ENCODE measurements at places on chromosomes 3 and 15.

GRCh38 chr3:122519693-122520092 lies 5.0 kb upstream of the KPNA1 start:
- DNase-seq, result no peak

DNA sequence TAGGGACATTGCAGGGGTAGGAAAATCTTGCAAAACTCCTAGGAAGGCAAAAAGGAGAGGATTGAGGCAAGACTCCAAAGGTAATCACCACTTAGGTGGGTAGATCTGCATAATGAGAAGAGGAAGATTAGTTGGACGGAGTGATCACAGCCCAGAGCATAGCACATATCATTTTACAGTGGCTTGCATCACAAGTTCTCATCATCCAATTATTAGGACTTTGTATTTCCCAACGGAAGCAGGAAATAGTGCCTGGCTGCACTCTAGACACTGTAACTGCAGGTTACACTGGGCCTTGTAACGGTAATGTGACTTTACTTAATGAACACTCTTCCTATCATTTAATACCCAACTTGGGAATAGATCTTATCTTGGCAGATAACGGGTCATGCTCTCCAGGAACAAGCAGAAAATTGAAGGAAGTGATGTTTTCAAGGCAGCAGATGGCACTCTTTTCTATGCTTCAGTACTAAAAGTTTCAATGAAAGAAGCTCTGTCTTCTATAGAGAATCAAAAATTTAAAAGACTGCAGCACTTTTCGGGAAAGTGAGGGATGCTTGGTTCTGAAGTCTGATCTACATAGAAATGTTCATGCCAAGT lies 101.9 kb upstream of the KCNMB2 start:
- no peak for DNase-seq

DNA sequence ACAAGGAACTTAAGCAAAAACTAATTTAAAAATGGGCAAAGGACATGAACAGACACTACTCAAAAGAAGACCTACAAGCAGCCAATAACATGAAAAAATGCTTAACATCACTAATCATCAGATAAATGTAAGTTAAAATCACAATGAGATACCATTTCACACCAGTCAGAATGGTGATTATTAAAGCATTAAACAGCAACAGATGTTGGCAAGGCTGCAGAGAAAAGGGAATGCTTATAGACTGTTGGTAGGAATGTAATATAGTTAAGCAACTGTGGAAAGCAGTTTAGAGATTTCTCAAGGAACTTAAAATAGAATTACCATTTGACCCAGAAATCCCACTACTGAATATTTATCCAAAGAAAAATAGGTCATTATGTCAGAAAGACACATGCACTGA lies 482.2 kb downstream of the SQOR start:
- DNase-seq, result no peak

DNA sequence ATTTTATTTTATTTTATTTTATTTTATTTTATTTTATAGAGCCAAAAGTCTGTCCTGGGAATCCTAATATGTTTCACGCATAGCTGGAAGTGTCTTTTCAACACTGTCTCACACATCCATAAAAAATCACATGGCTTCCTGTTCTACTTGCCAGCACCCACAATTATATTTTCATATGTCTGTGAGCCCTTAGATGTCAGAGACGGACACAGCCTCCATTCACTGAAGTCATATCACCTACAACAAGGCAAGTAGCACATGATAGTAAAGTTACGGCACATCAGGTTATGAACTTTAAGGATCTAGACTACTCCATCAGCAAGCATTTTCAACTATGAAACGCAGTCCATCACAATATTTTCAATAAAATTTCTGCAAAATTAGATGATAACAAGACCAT lies 168.4 kb downstream of the ZIC4 start:
- no peak for DNase-seq

- no peak for DNase-seq
Observed at GRCh38 chr3:156483426-156483825, 71.5 kb downstream of the SSR3 start.

DNA sequence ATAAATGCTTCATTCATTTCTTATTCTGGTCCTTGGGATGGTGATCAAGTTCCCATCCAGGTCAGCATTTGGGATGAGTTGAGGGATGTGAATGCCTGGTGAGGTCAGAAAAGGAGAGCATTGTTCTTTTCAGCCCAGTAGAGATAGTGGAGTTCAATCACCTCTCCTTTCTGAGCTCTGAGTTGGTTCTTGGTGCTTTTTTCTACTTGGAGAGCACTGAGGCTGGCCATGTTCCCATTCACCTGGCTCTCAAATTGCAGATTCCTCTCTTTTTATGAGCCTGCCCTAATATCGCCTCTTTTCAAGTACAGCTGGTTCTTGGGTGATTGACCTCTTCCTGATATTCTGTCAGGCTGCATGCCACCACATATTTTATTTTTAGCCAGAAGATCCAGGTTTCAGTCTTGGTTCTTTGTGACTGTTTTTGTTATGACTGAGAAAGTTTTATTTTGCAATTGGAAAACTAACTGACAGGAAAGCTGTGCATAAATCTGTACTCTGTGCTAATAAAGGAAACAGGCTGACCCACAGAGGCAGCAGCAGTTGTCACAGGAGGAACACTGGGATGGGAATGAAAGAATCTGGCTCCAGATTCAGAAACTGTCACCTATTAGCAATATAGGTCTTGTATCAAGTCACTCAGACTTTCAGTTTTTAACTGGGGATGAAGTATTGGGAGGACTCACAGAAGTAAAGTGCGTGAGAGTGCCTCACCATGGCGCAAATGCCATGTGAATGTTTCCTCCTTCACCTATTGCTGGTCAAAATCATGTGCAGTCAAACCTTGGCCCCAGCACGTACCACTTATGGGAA lies 10.7 kb downstream of the AQP9 start:
- no peak for DNase-seq

DNA sequence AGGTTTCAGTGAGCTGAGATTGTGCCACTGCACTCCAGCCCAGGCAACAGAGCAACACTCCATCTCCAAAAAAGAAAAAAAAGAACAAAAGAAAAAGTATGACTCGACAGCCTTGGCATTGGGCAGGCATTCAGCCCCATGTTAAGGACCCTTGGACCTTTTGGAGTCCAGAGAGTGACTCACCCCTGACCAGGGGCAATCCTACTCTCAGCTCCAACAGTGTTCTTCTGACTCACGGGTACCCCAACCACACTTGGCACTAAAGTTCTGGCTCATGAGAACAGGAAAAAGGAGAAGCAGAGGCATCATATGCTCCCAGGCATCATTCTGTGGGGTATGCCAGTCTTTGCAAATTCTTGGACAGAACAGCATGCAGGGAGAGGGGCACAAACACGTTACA lies 252.4 kb upstream of the HES1 start:
- DNase-seq, result no peak

DNA sequence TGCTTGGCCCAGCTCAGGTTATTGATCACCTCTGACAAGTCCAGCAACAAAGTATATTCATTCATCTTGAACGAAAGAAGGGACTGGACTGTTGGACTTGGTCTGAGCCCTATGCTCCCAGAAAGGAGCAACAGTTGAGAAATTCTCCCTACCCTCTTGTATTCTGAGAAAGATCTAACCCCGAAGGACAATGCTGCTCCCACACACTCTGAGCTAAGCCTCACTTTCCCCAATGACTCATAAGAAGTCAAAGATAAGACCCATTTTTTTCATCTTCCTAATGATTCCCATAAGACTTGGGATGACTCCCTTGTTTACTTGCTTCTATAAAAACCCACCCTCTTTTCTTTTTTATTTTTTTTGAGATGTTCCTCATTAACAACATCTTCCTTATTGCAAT lies 549.4 kb upstream of the MDFIC2 start:
- DNase-seq, result no peak

DNA sequence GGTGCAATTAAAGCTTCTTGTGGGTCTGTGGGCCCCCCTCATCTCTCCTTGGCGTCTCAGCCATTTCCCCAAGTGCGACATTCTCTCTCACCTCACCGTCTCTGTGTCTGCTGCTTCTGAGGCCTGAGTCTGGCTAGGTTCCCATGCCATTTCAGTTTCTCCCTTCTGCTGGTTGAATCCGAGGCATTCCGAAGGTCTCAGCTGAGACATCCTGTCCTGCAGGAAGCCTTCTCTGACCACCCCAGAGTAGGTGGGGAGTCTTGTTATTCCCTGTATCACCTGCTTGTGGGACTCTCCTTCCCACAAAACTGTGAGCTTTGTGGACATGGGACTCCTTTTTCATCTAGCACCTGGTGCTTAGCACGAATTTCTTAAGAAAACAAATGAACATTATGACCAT lies 78.3 kb downstream of the ASB7 start:
- no peak for DNase-seq
